Panc1 (cell line): ENCODE measurements at places on chromosomes 3 and 15. TPM values are rescaled to one million over a fixed set of nuclear protein-coding genes. Genes with fewer than 3 reads are reported as not detected.
A peak's percentile ranks its signal among the peaks of the same experiment; 100 is the strongest.

DNA sequence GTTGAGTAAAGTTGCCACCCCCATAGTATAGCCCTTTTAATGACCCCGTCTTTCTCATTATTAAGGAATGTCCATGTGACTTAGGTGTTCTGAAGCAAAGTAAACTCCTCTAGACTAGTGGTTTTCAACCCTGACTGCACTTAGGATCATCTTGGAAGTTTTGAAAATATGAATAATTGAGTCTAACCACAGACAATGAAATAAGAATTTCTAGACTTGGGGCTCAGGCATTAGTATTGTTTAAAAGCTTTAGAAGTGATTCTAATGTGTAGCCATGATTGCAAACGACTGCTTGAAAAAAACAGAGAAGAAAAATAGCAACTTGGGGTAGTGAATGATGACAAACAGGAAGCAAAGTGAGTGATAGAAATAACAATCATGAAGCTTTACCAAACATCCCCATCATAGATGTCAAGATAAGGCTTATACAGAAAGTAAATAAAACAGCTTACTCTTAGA lies 35.0 kb downstream of the ALCAM start:
- DNase-seq: peak; percentile 89

DNA sequence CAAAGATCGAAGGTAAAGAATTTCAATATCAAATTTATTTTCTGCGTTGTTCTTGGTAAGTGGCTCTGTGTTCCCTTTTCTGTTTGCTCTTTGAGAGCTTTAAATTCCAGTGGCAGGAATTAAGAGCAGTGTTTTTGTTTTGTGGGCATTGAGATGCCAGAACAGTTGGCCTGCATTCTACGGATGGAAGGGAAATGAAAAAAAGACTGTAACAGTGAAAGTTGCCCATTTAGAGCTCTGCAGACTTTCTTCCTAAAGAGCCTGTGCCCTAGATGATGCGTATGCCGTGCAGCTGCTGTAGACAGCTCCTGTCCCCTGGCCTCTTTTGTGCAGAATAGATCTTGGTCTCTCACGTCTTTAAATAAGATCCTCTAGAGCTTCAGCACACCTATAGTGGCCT lies 58.8 kb downstream of the KAT2B start:
- no peak for DNase-seq

DNA sequence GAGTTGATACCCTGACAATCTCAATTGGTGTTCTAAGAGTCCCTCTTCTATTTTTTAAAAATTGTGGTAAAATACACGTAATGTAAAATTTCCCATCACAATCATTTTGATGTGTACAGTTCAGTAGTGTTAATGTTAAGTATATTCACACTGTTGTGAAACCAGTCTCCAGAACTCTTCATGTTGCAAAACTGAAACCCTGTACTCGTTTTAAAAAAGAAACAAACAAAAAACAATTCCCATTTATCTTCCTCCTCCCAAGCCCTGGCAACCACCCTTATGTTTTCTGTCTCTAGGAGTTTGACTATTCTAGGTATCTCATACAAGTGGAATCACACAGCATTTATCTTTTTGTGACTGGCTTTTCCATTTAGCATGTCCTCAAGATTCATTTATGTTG lies 28.7 kb upstream of the ALPK3 start:
- DNase-seq: no peak

KBTBD8 gene
- 0.98 TPM for total RNA-seq

- no peak for DNase-seq
Observed at GRCh38 chr3:150828997-150829396, 66.0 kb upstream of the SIAH2 start.
